ENCODE measurements at places on chromosomes 7 and 10.

GRCh38 chr7:129067943-129068548 is 13.1 kb upstream of the TNPO3 start:
- DNase-seq, result no peak

DNA sequence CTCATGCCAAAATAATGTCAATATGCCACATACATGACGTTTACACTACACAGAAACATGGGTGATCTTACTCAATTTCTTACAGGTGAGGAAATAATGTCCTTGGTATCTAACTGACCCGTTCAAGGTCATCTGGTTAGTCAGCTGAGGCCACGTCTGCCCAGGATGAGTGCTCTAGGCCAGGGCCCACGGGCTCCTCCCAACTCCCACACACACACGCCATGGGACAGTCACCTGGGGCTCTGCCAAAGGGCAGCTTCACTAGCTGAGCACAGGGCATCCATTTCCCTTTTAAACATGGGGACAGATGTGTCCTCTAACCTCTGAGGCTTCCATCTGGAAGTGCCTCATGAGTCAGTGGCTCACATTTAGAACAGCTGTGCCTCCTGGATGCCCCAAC is 123.9 kb downstream of the TNS3 start:
- no peak for DNase-seq

DNA sequence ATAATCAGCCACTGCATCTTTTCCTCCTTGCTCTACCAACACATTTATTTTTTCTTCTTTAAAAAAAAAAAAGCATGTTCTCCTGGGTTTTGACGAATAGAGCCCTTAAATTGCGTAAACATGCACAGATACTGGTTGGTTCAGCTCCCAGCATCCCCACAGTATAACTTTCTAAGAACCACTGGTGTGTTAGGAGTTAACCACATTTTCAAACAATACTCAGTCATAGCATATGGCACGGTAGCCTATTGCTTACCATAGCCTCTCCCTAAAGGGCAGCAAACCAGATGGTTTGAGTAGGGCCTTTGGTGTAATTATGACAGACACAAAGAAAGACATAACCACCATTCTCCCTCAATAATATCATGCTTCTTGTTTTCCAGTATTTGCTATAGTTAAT is 145.0 kb downstream of the LRRC4 start:
- no peak for DNase-seq

DNA sequence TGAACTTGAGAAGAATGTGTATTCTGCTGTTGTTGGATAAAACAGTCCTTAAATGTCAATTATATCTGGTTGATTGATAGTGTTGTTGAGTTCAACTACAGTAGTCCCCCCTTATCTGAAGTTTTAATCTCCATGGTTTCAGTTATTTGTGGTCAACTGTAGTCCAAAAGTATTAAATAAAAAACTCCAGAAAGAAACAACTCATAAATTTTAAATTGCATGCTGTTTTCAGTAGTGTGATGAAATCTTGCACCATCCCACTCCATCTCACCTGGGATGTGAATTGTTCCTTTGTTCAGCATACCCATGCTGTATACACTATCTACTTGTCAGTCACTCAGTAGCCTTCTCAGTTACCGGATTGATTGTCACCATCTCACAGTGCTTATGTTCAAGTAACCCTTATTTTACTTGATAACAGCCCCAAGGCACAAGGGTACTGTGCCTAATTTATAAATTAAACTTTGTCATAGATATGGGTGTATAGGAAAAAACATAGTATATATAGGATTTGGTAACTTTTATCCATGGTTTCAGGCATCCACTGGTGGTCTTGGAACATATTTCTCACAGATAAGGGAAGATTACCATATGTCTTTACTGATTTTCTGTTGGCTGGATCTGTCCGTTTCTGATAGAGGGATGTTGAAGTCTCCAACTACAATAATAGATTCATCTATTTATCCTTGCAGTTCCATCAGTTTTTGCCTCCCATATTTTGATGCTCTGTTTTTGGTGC is 57.1 kb downstream of the AOAH start:
- DNase-seq, result no peak

All from MM.1S (cell line).